ENCODE measurements at places on chromosomes 7 and 10.

DNA sequence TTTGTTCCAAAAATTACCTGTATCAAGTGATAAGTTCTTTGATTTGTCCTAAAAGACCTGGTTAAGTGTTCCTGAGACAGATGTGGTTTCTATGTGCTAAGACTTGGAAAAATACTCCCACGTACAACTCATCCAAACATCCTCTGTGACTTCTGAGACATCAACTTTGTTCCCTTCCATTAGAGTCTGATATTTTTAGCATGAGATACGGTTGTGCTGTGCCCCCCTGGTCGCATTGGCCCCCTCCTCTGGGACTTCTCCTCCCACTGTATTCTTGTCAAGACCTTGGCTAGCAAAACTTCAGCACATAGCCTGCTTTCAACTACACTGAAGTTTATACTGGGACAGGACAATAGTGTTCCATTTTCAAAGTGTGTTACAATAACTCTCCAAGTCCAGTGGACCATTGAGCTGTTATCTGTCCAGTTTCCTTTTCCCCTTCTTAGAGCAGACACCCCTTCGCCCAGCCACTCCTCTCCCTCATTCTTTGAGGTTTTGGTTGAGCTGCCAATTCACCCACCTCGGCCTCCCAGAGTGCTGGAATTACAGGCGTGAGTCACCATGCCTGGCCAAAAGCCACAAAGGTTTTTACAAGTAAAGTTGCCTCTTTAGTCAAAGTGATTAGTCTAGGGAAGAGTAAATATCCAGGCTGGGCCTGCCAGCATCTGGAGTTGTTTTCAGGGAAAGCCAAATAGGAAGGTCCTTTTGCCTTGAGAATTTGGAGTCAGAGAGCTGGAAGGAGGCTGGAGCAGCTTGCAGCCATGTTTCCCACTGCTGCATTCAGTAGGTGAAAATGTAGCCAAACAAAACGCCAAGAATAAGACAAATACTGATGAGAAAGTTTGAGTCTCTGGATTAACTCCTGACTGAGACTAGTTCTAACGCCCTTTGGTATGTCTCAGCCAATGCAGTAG is 17.8 kb upstream of the PDLIM1 start:
- no peak for DNase-seq

DNA sequence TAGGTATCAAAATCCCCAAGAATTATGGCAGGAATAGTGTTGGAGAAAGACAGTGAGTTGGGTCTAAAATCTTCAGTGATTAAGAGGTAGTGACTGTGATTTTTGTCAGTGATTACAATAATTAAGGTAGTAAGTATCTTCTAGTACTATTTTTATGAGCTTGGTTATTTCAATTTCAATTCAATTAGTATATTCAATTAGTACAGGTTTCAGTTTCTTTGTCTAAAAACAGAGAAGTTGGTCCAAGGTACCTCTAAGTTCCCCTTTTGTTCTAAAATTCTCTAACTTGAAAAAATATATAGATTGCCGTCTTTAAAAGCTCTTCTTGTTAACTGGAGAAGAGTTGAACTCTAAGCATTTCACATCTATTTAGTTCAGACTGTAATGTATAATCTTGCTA is 82.9 kb downstream of the OTUD1 start:
- no peak for DNase-seq

GRCh38 chr7:2013381-2014311 is 219.1 kb downstream of the MAD1L1 start:
- no peak for DNase-seq

DNA sequence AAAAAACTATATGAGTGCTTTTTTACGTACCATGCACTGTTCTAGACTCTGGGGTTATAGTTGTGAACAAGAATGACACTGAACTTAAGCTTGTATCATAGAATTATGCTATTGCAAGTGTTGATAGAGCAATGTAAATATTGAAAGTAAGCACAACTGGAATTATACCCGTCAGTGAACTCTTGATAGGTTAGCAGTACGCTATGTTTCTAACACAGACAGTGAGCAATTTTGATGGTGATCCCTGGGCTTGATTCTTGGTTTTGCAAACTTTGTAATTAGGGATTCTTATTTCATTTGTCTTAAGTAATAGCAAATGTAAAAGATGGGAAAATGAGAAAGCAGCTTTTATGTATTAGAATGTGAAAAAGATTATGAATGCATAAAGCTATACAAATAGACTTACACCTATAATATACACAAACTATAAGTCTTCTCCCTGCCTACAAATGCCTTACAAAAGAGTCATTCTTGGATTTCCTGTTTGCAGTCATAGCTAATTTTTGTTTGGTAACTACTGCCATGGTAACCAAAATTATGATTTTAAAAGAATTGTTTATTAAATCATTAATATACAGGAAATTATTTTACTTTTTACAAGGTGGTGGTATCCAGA is 6.7 kb downstream of the TES start:
- no peak for DNase-seq

DNA sequence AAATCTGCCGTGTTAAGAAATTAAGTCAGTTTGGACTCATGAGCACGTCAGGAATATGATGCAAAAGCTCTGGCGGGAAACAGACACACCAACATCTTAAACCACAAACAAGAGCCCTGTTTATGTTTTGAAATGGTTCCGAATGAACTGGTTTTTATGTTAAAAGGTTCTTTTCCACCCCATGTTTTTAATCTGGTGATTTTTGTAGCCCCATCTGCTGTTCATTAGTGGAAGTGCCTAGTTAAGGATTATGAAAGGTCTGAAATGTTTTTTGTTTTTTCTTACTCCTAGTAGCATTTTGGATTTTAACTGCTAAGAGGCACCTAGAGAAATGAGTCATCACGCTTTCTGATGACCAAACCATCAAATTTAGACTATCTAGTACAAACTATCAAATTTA is 404.1 kb upstream of the MKI67 start:
- no peak for DNase-seq

GRCh38 chr10:75016325-75016724 is 95.1 kb upstream of the SAMD8 start:
- no peak for DNase-seq

- DNase-seq: no peak
Observed at GRCh38 chr7:151018421-151019129, 5.7 kb downstream of the ATG9B start.

GRCh38 chr7:94231305-94231704 is 163.4 kb upstream of the COL1A2 start:
- DNase-seq: no peak

DNA sequence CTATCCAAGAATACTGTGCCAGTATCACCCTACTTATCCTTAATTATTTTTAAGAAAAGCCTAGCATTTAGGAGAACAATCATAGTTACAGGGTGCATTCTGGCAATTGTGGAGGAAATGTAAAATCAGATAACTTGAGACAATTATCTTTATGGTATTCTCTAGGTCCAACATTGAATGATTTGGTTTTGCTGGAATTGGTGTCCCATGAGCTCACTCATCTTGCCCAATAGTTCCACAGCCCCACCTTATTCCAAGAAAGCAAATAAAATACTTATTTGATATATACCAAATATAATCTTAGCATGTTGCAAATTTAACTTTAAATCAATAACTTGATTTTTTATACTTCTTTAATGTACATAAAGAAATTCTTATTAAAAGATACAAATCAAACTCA is 65.3 kb downstream of the DGKB start:
- DNase-seq: no peak

- no peak for DNase-seq
Observed at GRCh38 chr7:103851357-103851756, 138.1 kb downstream of the RELN start.

- no peak for DNase-seq
Observed at GRCh38 chr10:25683344-25683743, 250.7 kb upstream of the MYO3A start.

DNA sequence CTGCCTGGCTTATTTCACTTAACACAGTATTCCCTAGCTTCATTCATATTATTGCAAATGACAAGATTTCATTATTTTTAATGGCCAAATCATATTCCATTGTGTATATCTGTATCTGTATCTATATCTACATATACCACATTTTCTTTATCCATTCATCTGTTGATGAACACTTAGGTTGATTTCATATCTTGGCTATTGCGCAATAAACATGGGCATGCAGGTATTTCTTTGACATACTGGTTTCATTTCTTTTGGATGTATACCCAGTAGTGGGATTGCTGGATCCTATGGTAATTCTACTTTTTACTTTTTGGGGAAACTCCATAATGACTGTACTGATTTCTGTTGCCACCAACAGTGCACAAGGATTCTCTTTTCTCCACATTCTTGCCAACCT is 68.9 kb upstream of the CREB5 start:
- no peak for DNase-seq

- DNase-seq: no peak
Observed at GRCh38 chr7:83824214-83824613, 175.3 kb upstream of the SEMA3E start.

- no peak for DNase-seq
Observed at GRCh38 chr10:110460111-110460809, 37.4 kb upstream of the DUSP5 start.

DNA sequence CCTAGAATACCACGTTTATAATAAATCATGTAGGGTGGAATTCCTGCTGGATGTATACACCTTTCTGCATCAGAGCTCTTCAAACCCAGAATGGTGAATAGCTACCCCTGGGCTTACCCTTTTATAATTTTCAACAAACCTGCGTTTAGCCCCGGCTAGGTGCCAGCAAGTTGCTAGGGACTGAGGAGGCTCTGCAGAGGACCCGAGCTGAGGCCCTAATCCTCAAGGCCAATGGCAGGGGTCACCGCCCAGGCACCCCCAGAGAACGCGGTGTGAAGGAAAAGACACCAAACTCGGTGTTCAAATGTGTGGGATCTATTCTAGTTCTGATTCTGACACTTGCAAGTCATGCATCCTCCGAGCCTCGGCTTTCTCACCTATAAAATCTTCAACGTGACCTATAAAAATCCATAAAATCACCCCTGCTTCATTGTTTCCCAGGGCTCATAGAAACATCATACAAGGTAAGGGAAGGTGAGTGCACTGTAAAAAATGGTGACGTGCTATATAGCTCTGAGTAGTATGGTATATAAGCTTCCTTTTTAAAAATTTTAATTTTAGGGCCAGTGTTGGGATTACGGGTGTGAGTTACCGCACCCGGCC is 2.5 kb upstream of the ANXA11 start:
- DNase-seq: no peak

GRCh38 chr7:28509251-28510025 is 97.1 kb downstream of the CREB5 start:
- no peak for DNase-seq
